CD4-positive, alpha-beta T cell treated with Interleukin-17A for 1 hour (primary cell): ENCODE measurements at places on chromosomes 3 and 15.

DNA sequence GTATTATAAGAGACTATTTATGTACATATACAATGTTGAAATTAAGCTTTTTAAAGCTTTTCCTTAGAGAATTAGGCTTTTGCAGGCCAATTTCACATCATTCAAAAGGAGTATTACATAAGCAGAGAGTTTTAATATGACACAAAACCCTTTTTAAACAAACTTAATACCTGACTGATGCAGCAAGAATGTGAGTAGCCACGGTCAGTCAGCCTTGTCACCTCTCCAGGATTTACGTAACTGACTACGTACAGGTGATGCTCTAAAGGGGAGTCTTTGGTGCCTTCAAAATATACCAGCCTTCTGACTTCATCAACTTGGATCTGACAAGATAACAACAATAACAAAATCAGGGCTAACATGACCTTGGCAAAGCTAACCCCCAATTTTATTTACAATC is 44.2 kb upstream of the IGDCC4 start:
- DNase-seq, result no peak

- DNase-seq, result no peak
Measured at GRCh38 chr3:109229174-109229847, 87.0 kb downstream of the DPPA2 start.

GRCh38 chr15:52733088-52733487 is 53.9 kb upstream of the ATOSA start:
- no peak for DNase-seq

- DNase-seq, result peak; percentile 70
Measured at GRCh38 chr3:186705882-186706780, 11.0 kb upstream of the KNG1 start.

DNA sequence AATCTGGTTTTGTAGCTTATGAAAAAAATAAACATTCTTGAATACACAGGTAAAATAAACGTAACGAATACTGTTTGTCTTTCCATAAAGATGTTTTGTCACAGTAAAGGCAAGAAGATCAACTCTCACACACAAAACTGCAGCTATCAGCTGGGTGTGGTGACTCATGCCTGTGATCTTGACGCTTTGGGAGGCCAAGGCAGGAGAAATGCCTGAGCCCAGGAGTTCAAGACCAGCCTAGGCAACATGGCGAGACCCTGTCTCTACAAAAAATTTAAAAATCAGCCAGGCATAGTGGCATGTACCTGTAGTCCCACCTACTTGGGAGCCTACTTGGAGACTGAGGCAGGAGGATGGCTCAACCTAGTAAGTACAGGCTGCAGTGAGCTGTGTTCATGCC is 39.6 kb downstream of the CBLB start:
- peak; percentile 42 for DNase-seq

DNA sequence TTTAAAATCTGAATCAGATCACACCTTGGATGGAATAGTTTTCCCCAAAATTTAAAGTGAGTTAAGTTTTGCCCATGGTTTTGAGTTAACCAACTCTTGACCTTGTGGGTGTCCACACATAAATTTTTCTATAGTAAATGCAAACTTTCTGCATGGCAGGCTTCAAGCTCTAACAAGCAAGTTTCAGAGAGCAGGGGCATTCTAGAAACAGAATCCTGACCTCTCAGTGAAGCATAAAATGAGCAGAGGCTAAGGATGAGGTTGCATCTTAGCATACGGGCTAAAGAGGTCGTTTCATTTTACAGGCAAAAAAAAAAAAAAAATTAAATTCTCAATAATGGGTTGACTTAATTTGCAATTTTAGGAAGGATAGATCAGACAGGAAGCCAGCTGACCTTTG is 32.1 kb downstream of the CDC25A start:
- DNase-seq, result no peak
